GM18507 (cell line): ENCODE measurements at places on chromosomes 7 and 10.

GRCh38 chr10:60236869-60237524, 152.7 kb downstream of the ANK3 start:
- peak; percentile 60 for DNase-seq

GRCh38 chr10:119060107-119060506, 20.5 kb downstream of the EIF3A start:
- no peak for DNase-seq

GRCh38 chr10:511101-511848, 178.2 kb downstream of the DIP2C start:
- peak; percentile 66 for DNase-seq

GRCh38 chr10:122981066-122981464, 864 bp downstream of the PSTK start:
- no peak for DNase-seq

- DNase-seq = no peak
Measured at GRCh38 chr7:11607686-11608085, 224.3 kb downstream of the THSD7A start.

- DNase-seq = no peak
Measured at GRCh38 chr7:80309971-80310549, 175.4 kb downstream of the GNAI1 start.

DNA sequence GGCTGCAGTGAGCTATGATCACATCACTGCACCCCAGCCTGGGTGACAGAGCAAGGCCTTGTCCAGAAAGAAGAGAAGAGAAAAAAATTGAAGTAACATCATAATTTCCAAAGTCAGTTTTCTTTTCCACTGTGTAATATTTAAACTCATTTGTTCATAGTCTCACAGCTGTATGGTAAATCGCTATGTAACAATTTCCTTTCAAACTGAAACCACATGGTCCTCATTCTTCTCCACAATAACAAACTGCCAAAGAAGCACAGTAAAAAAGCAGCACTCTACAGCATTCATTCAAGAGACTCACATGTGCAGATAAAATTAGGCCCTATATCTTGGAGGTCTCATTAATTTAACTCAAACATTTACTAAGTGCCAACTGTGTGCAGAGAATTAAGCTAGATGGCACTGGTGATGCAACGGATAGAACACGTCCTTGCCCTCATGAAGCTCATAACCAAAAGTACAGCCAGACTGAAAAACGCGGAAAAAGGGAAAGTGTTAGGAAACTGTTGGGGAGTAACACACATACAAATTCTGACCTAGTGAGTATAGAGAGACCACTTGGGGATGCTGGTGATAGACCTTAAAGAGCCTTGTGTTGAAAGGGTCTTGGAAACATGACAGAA, 174.0 kb upstream of the KCTD7 start:
- no peak for DNase-seq

- no peak for DNase-seq
Measured at GRCh38 chr7:8597565-8597964, 164.2 kb downstream of the NXPH1 start.

DNA sequence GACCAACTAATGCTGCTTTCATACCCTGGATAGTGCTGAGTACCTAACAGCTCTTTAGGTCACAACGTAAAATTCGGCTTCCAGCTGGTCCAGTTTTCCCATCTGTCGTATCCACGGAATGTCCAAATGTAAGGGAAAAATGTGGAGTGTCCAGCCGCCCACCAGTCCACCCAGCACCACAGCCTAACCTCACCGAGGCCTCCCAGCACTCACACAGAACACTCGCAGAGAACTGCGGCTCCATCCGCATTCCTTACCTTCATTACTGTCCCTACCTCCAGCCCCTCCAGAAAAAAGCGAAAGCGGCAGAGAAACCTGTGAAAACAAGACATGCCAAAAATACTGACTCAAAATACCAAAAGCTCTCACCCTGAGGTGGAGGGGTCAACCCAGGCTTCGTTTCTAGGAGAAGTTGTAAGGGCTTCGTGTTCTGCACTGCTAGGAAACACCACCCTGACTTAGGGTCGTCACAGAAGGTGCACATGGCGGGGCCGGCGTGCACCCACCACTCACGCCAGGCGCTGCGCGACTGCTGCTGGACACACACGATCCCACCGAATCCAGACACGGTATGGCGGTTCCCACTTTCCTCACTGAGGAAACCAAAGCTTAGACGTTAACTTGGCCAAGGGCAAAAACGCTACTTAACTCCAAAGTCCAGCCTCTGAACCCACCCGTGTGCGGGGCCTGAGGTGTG, 73.9 kb downstream of the AMZ1 start:
- DNase-seq = no peak

DNA sequence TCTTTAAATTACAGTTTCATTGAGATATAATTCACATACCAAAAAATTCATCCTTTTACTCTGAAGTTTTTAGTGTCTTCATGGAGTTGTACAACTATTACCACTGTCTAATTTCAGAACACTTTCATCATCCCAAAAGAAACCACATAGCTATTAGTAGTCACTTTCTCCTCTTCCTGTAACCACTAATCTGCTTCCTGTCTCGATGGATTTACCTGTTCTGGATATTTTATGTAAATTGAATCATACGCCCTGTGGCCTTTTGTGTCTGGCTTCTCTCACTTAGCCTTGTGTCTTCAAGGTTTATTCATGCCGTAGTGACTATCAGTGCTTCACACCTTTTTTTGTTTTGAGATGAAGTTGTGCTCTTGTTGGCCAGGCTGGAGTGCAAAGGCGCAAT, 135.5 kb downstream of the DOCK1 start:
- DNase-seq = no peak

DNA sequence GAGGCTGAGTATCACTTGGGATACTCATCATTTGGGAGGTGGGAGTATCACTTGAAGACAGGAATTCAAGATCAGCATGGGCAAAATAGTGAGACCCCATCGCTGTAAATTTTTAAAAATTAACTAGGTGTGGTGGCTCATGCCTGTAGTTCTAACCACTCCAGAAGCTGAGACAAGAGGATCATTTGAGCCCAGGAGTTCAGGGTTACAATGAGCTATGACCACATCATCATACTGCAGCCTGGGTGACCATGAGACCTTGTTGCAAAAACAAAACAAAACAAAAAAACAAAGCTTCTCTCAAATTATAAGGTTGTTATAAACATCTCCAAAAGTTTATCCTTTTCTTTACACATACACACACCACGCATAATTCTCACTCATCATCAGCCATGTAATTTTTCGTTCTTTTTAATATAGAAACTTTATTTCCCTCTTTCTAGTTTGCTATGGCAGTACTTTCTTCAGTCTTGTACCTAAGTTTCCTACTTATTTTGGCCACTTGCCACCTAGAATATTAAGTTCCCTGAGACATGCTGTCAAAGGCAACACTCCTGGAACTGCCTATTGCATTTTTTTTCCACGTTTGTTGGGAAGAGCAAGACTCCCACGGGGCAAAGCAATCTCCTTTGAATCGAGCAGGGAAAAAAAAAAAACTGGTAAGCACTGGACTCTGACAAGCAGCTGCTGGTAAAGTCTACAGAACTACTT, 37.1 kb downstream of the SKIDA1 start:
- no peak for DNase-seq

DNA sequence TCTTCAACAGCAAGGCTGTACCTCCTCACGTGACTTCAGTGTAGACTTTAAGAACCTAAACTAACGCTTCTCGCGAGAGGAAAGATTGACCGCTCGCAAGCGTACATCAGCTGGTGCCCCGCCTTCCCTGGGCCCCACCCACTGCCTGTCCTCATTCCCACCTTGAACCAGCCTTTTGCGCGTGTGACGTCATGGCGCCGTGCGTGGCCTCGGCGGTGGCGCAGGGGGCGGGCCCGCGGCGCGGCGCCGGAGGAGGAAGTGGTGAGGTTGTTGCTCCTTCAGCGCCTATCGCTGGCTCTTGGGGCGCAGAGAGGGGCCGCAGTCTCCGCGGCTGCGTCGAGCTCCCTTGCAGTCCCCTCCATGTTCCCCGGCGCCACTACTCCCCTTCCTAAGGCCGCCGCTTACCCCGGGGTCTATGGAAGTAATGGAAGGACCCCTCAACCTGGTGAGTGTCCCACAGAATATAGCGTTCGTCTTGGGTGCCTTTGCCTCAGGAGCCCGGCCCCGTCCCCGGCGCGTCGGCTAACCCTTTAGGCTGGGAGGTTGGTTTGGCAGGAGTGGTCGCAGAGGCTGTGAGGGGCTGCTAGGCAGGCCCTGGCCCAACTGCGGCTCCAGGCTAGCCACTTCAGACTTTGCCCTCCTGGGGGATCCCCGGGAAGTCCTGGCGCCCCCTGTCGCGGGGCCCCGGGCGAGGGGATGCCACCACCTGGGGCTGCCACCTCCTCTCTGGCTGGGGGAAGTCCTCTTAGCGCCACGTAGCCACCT, at the start of gene NRBF2:
NRBF2 (plus strand) TSS at position 273 of the 765 bp plus-strand sequence; CDS start at position 416, 143 bp downstream.
- DNase-seq = peak; percentile 85

DNA sequence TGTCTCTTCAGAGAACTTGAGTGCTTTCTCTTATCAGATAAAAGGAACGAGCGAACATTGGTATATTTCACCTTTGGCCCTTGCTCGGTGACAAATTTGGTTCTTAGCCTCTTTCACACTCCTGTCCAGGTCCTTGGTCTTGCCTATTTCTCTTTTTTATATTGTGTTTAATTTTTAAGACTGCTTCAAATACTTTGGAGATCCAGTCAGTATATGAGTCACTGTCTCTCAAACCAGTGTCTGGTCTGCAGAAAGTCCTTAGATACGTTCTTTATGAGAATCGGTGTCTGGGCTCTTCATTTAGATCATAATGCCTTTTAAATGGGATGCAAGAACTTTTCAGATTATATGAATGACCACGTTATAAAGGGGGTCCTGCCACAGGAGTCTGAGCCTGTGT, 55.0 kb downstream of the PIK3AP1 start:
- DNase-seq = no peak

GRCh38 chr7:13159467-13160184, 472.2 kb downstream of the ARL4A start:
- no peak for DNase-seq
